ENCODE measurements at places on chromosomes 4 and X. TPM values are rescaled to one million over a fixed set of nuclear protein-coding genes. Genes with fewer than 3 reads are reported as not detected.

- H3K27ac ChIP-seq, result no peak overlapping the region
- H3K27me3 ChIP-seq, result no peaks in the 10 kb centered on the region
- H3K4me1 ChIP-seq, result peaks cover 26% of the 10 kb centered on the region
- DNase-seq, result no peak
- no peak overlapping the region for H3K4me3 ChIP-seq
These were observed 6.8 kb downstream of the MAEA start for GRCh38 chr4:1296324-1297022.

GRCh38 chrX:153687121-153688039, at the start of gene SLC6A8:
Gene SLC6A8, plus strand, starts transcription at chrX:153687926. Its CDS starts 649 bp downstream, at chrX:153688575.
- no peak within 1 kb of the TSS for H3K4me3 ChIP-seq
- DNase-seq, result no peak
- H3K4me1 ChIP-seq, result peaks cover 4% of the 10 kb centered on the region
- H3K27me3 ChIP-seq, result no peaks in the 10 kb centered on the region
- H3K27ac ChIP-seq, result no peak within 1 kb of the TSS
- H3K36me3 ChIP-seq, result no peaks in the 10 kb centered on the region

- H3K27ac ChIP-seq, result no peak overlapping the region
- no peak for DNase-seq
- no peak overlapping the region for H3K4me3 ChIP-seq
- no peaks in the 10 kb centered on the region for H3K36me3 ChIP-seq
These were observed 204.3 kb downstream of the SHROOM3 start for GRCh38 chr4:76639288-76639687.

DNA sequence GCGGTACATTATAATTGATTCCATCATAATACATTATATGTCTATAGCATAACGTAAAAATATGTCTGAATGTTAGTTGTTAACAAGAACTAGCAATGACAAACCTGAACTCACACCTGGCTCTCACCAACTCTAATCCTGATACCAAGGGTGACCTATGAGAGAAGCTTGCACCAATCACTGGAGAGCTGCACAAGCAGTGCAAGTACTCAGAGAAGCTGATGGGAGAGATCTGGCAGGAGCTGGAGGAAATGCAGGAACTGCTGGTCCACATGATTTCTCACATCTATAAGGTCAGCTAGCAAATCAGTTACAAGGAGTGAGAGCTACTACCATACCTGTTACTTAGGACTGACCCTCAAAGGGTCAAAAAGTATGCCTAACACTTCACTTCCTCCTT, 74.8 kb downstream of the RAB28 start:
- H3K4me1 ChIP-seq, result no peaks in the 10 kb centered on the region
- H3K36me3 ChIP-seq, result peaks cover 10% of the 10 kb centered on the region
- no peak for DNase-seq
- no peak overlapping the region for H3K4me3 ChIP-seq
- H3K27me3 ChIP-seq, result no peaks in the 10 kb centered on the region
- H3K27ac ChIP-seq, result no peak overlapping the region

ASB5 gene
- not detected for total RNA-seq
